Fibroblast of skin of right quadriceps (primary cell): ENCODE measurements at places on chromosomes 16 and 17.

DNA sequence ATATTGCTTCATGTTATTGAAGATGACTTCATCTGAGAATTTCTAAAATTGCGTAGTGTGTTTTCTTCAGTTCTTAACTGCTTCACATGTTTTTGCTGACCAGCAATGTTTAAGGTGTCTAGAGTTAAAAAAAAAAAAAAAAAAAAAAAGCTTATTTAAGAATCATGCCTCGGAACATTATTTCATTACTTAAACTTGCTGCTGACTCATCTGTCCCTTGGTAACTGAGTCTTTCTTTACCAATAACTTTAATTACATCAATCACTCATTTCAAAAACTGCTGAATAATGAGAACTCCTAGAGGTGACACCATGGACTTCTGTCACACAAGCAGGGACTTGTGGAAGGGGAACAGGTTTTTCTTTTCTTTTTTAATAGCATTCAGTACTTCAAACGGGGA, 16.2 kb downstream of the IRX5 start:
- no peak for DNase-seq

- peak; percentile 49 for DNase-seq
These were observed 71.8 kb downstream of the ABHD15 start for GRCh38 chr17:29495011-29495410.

GRCh38 chr17:54749157-54749556, 151.5 kb upstream of the TOM1L1 start:
- no peak for DNase-seq

DNA sequence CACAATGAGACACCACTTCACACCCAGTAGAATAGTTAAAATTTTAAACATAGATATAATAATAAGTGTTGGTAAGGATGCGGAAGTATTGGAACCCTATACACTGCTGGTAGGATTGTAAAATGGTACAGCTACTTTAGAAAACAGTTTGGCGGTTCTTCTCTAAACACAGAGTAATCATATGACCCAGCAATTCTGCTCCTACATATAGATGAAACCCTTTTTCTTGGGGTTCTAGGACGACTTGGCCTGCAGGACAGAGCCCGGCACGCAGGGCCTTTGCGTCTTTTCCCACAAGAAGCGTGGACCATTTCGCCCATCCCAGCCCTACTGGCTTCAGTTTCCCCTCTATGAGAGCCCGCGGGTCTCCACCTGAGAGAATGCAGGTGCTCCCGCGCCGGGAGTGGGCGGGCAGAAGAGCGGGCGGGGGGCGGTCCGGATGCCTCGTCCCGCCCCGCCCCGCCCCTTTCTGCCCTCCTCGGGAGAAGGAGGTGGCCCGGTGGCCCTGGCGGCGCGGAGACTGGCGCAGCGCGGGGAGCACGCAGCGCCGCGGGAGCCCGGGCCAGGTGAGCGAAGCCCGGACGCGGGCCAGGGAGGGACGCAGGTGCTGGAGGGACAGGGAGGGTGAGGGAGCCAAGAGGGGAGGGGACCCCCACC, at the start of gene SDR42E2:
TSS of gene SDR42E2 (plus strand) at position 508 of the 657 bp plus-strand sequence. CDS start 3,077 bp downstream, outside the sequence.
- DNase-seq = no peak
